ENCODE measurements at places on chromosomes 3 and 15.

- peak; percentile 37 for DNase-seq
Measured at GRCh38 chr3:10432931-10433330, 72.5 kb downstream of the ATP2B2 start.

DNA sequence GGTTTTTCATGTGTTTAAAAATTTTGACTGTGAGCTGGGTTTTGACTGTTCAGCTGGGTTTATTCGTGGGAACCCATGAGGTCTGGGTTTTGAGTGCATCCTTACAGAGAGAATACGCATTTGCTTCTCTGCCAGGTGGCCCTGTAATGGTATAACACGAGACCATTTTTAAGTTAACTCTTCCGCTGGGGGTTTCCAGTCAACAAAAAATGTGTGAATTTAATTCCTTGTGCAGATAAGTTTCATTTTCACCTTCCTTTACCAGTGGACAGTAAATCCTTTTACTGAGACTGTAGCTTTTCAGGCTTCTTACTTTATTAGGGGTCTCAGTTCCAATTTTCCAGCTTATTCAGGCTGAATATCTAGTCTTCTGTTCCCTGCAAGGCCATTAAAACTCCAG is 149.6 kb downstream of the OPA1 start:
- DNase-seq, result no peak

- no peak for DNase-seq
Measured at GRCh38 chr3:181715571-181716340, 4.0 kb downstream of the SOX2 start.

DNA sequence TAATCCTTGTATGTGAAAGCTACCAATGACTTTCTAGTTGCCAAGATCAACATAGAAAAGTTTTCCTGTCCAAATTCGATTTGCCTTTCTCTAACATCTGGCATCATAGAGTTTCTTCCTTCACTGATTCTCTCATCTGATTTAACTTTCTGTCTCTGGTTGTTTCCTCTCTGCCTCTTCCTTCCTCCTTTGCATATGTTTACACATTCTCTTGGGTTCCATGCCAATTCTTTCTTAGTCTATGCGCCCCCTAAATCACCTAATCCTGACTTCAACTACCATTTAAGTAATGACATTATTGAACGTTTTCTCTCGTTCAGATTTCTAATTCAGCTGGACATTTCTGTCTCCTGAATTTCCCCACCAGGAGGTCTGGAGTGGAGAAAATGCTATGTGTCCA is 561.9 kb upstream of the TGFBR2 start:
- DNase-seq, result no peak

GRCh38 chr15:96421178-96421601 is 90.7 kb downstream of the NR2F2 start:
- DNase-seq, result no peak

Measured in spleen (tissue), 13 donors.